BJ (cell line): ENCODE measurements at places on chromosomes 1 and 21. TPM values are rescaled to one million over a fixed set of nuclear protein-coding genes. Genes with fewer than 3 reads are reported as not detected.

The RAP1A gene
- 20.5 and 50.9 TPM in 2 replicates for polyA plus RNA-seq

The SH2D2A gene
- 0.17 TPM in 1 of 2 replicates, not detected in the other for polyA plus RNA-seq

The KANK4 gene
- 0.05 and 0.06 TPM in 2 replicates for polyA plus RNA-seq

The BMP8A gene
- polyA plus RNA-seq, result 0.05 TPM in 1 of 2 replicates, not detected in the other

The DNALI1 gene
- polyA plus RNA-seq, result 3.8 and 5.5 TPM in 2 replicates

The NBPF20 gene
- polyA plus RNA-seq, result 1.4 and 2.1 TPM in 2 replicates

The CLCA1 gene
- not detected in 2 replicates for polyA plus RNA-seq

DNA sequence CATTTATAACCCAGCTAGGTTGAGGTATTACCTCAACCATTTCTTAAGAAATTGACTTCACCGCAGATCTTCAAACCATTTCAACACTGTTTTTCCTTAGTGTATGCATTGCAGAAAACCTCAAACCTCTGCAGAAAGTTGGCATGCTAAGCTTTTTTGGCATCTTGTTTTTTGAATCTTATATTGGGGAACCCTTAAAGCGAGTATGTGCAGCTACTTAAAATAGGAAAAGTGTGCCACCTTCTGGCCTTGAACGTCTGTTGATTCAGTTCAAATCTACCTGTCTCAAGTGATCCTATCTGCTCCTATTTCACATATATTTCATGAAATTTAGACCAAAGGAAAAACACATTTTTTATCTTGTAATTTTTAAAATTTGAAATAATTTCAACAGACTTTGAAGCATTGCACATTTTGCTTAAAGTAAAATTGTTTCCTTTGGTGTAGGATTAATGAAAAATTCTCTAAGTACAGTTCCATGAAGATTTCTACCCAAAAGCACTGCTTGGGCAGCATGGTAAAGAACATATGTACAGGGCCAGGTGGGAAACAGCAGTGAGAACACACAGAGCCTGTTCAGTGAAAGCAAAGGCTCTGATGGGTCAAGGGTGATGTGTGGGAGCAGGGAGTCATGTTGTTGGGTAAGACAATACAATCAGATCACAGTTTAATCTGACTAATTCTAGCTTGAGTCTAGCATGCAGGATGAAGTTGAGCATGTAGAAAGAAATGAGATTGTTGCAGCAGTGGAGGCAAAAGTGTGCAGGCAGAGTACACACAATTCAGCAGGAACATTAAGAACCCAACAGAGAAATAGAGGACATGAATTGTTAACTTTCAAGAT lies 17.2 kb downstream of the HENMT1 start:
- peak; percentile 19 for DNase-seq

GRCh38 chr1:184324972-184325371 lies 61.9 kb upstream of the C1orf21 start:
- no peak for DNase-seq

DNA sequence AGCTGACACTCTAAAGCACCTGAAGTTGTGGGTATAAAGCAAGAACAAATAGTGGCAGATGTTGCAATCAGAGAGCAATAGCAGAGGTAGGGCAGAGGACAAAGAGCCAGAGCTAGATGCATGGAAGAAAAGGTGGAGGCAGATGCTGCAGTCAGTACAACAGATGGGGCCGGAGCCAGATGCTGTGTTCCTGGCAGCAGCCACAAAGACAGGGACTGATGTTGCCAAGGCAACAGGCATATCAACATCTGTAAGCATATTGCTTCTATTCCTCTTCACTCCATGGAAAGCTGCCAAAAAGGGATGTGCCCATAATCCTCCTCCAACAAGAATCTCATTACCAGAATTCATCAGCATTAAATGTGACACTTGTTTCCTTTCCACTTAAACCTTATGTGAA lies 108.0 kb downstream of the TNNI3K start:
- DNase-seq, result no peak

DNA sequence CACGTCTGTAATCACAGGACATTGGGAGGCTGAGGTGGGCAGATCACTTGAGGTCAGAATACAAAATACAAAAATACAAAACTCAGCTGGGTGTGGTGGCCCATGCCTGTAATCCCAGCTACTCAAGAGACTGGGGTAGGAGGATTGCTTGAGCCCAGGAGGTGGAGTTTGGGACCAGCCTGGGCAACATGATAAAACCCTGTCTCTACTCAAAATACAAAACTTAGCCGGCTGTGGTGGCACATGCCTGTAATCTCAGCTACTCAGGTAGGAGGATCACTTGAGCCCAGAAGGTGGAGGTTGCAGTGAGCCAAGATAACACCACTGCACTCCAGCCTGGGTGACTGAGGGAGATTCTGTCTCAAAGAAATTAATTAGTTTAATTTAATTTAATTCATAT lies 6.5 kb upstream of the ITLN1 start:
- no peak for DNase-seq

- DNase-seq, result no peak
These were observed 119.7 kb downstream of the GDAP2 start for GRCh38 chr1:117809764-117810163.

GRCh38 chr1:208357644-208358507 lies 113.7 kb upstream of the PLXNA2 start:
- DNase-seq, result no peak

GRCh38 chr21:17616831-17617230 lies 4.1 kb upstream of the BTG3 start:
- DNase-seq, result no peak

- DNase-seq, result no peak
These were observed 336.6 kb upstream of the ZRANB2 start for GRCh38 chr1:71417421-71417820.

GRCh38 chr1:221032637-221033280 lies 153.5 kb downstream of the HLX start:
- no peak for DNase-seq

DNA sequence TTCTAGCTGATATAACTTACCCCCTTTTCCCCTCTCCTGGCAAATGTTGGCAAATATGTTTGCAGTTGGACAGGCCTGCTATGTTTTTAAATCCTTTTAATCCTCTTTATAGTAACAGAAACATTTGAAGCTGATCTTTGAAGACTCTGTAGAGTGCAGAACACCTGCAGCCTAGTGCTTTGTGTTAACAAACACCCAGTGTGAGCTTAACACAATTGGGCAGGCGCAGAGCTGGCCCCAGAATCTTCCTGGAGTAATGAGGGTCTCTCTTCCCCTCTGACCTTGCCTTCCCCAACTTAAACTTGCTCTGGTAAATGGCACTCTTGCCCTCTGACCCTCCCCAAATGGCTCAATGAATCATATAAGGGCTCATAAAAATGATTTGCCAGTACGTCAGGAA lies 247.9 kb upstream of the LYPLAL1 start:
- no peak for DNase-seq

GRCh38 chr1:161838885-161839284 lies 72.8 kb downstream of the ATF6 start:
- no peak for DNase-seq

DNA sequence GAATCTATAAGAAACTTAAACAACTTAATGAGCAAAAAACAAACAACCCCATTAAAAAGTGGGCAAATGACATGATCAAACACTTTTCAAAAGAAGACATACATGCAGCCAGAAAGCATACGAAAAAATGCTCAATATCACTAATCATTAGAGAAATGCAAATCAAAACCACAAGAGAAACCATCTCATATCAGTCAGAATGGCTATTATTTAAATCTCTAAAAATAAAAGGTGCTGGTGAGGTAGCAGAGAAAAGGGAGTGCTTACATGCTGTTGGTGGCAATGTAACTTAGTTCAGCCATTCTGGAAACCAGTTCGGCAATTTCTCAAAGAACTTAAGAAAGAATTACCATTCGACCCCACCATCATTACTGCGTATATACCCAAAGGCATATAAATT lies 147.7 kb downstream of the FAF1 start:
- DNase-seq, result no peak

DNA sequence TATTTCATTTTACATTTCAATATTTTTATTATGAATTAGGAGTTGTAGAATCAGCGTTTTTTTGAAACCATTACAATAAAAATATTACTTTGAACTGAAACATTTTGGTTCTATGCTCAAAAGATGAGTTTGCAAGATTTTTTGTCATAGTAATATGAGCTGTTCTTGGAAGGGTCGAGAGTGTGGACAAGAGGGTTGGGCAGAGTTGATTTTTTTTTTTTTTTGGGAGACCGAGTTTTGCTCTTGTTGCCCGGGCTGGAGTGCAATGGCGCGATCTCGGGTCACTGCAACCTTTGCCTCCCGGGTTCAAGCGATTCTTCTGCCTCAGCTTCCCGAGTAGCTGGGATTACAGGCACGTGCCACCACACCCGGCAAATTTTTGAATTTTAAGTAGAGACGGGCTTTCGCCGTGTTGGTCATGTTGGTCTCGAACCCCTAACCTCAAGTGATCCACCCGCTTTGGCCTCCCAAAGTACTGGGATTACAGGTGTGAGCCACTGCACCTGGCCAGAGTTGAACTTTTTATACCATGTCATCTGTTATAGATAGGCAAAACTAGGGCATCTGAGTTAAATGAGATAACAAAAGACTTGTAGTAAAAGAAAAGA lies 3.3 kb downstream of the CACYBP start:
- no peak for DNase-seq

DNA sequence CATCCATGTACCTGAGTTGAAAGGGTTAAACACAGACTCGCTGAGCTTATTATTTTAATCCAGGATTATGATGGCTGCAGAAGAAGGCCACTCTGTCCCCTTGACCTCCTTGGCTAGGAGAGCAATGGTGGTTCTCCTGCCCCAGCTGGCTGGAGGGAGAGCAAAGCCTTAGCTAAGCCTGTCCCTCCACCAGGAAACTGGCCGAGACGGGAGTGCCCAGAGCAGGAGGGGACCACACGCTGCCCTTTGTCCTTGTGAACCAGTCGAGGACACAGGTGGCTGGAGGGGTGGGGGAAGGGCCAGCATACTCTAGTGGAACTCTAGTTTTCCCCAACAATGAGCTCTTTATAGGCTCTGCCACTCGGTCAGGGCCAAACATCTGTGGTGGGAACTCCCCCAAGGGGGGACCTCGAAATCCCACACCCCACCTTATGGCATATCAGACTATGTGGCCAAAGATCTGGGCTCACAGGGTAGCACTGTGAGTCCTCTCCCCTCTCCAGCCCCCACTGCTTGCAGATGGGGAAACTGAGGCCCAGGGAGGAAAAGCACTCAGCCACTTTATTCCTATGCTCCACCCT lies 12.9 kb downstream of the KIAA1614 start:
- no peak for DNase-seq

DNA sequence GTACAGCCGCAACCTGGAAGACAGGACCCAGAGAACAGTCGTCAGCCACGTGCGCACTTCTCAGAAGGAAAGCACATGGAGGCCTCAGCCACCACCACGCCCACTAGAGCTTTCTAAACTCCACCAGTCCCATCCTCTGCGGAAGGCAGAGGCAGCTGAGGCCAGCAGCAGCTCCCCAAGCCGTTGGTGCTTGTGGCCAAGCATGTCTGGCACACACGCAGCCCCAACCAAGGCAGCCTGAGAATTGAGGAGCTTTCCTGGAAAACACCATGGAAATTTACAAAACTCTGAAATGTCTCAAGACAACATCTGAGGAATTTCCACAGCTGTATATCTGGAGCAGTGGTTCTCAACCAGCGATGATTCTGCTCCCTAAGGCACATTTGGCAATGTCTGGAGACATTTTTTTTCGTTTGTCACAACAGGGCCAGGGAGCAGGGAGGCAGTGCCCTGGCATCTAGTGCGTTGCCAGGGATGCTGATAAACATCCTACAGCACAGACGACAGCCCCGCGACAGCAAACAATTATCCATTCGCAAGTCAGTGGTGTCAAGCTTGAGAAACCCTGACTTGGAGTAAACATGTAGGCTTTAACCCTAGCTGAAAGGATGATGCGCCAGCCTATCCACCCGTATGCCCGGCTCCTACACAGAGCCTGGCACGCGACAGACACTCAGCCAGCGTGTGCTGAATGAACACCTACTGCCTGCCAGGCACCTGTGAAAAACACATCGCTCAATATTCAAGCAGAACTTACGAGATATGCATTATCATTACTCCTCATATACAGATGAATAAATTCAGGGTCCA lies 24.7 kb downstream of the NPHP4 start:
- no peak for DNase-seq

DNA sequence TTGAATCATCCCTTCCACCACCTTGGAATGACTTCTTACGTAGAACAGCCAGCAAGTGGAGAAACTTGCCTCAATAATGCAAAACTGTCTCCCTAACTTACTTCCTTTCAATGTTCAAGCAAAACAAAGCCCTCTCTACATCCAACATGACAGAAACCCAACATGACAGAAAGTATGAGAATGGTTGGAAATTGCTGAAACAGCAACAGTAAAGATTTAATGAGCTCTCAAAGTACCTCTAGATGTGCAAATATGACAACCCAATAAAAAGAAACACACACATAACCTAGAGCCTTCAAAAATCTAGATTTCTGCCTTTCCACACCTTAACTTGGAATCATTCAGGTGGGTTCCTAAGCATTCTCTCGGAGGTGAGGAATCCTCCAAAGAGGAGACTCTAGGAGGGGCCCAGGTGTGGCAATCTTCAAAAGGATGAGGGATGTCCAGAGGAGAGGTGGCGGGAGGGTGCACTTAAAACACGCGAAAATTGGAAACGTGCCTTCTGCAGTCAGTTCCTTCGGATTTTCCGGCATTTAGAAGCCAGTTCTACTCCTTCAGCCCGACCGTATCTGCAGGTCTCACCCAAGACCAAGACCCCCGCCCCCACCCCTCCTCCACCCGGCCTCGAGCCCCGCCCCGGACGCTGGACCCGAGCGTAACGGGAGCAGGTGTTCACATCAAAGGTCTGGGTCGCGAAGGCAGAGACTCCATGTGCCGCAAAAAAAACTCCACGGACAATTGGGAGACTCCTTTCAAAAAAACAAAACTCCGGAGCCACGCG lies 996 bp upstream of the MGST3 start:
- DNase-seq, result no peak

DNA sequence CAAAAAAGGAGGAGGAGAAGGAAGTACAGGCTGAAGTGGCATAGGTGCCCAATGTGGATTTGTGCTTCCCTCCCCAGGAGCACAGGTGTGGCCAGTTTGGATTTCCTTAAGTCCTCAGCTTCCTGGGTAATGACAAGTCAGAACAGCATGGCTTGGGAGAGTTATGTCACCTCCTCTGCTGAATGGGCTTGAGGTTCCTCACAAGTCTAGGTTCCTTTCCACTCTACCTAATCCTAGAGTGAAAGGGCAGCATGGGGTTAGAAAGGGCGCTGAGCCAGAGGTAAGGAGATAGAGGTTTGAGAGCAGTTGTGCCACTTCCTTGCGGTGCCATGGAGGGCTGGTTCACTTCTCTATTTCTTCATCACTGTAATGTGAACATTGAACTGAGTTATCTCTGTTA lies 35.5 kb upstream of the IL20 start:
- DNase-seq, result no peak

- no peak for DNase-seq
These were observed 12.8 kb upstream of the LMX1A start for GRCh38 chr1:165369255-165369848.

GRCh38 chr1:36851595-36851994 lies 182.7 kb downstream of the GRIK3 start:
- no peak for DNase-seq

- no peak for DNase-seq
These were observed 111.6 kb downstream of the RGS2 start for GRCh38 chr1:192920412-192920811.

GRCh38 chr1:181137217-181137743 lies 48.8 kb downstream of the IER5 start:
- DNase-seq, result no peak
